T-helper 2 cell treated with Interferon-gamma antibody and Interleukin-4, amounts not matched to agents 5 μg/mL and 100 μg/mL, for 36 hours (primary cell): ENCODE measurements at places on chromosomes 13 and 19.

DNA sequence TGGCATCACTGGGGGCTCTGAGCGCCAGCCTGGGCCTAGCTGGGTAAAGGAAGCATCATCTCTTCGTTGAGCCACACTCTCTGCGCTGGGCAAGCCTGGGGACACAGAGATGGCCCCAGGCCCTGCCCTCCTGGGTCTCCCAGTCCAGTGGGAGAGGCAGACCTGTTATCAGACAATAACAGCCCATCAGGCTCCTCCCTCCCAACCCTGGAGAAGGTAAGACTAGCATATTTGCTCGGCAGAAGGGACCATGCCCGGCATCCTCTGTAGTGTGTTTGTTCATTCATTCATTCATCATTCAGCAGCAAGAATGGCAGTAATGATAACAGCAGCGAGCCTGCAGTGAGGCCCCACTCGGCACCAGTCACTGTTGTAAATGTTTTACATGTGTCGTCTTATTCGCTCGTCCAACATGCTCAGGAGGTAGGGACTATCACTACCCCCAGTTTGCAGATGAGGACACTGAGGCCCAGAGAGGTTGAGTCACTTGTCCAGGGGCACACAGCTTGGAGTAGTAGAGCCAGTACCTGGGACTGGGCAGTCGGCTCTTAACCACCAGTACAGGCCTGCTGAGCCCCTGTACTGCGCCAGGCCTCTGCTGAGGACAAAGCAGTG, 33.2 kb downstream of the PAK4 start:
- DNase-seq, result no peak

- DNase-seq, result no peak
Measured at GRCh38 chr13:99878921-99879610, 92.5 kb downstream of the ZIC5 start.

GRCh38 chr13:51942189-51942588, 69.1 kb downstream of the ATP7B start:
- DNase-seq, result no peak

- no peak for DNase-seq
Measured at GRCh38 chr19:51815043-51815442, 20.1 kb downstream of the FPR3 start.

DNA sequence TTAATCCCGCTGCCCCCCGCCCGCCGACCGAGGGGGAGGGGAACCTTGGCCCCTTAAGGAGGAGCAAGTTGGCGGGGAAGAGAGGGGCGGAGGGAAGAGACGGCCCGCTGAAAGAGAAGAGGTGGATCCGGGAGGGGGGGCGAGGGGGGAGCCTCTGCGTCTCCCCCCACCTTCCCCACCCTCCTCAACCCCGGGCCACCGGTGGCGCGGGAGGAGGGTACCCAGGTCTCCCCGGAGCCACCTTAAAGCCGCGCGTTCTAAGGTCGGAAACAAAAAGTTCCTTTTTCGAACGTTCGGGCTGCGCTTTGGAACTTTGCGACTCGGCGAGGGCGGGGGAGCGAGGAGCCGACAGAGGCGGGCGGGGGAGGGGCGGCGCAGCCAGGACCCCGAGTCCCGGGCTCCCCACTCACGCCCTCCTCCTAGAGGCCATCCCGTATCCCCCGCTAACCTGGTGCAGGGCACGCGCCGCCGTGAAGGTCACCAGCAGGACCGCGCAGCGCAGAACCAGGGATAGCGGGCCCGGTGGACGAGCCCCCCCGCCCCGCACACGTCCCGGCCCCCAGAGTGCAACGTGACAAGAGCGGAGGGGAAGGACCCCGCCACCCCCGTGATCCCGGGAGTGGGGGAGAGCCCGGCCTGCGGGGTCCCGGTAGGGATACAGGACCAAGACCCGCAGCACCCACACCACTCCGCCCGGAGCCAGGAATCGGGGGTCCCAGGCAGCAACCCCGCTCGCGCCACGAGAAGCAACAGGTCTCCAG, 659 bp downstream of the ERF start:
- peak; percentile 70 for DNase-seq

DNA sequence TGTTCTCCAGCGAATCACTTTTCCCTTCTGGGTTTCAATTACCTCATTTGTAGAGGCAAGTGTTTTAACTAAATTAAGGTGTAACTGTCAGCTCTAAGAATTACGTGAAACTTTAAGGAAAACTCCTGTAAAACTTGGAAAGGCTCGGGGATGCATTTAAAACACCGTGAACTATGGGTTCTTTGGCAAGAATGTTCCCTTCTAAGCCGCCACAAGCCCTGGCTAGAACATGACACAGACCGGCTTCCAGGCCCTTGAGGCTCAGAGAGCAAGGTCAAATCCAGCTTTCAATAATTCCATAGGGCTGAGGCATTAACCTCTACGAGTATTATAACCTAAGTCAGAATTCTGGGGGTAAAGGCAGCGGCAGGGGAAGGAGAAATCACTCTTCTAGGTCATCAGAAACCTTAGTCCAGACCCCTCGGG, 685 bp downstream of the VWA8 start:
- no peak for DNase-seq

DNA sequence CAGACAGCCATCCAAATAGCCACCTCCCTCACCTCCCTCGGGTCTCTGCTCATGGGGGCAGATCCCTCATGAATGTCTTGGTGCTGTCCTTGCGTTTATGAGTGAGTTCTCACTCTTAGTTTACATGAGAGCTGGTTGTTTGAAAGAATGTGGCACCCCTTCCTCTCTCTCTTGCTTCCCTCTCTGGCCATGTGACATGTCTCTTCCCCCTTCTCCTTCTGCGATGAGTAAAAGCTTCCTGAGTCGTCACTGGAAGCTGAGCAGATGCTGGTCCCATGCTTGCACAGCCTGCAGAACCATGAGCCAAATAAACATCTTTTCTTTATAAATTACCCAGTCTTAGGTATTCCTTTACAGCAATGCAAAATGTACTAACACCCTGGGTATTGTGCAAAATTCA, 208.7 kb downstream of the LACC1 start:
- DNase-seq, result no peak

DNA sequence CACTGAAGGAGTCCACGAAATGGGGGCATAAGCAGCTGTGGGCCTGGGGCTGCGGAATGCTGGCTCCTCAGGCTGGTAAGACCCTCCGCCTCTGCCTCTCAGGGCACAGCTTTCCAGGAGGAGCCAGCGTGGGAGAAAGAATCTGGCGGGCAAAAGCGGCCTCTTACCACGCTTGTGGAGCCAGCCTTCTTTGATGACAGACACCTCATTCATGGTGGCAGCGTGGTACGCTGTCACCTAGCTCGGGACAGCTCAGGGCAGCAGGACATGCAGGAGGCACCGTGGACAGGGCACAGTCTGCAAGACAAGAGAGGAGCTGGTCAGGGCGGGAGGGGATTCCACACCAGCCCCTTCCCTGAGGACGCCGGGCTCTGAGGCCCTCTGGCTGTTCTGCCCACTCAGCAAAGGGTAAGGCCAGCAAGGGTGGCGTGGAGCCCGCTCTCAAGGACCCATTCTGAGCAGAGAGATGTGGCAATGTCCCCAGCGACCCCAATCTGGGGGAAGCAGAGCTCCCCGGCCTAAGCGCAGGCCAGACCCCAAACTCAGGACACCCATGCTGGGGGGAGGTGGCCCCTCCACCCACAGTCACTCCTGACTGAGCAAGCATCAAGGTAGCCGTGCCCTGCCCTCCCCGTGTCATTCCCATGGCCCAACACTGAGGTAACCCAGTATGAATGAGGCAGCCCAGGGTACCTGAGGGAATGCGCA, 19.9 kb downstream of the AKT2 start:
- DNase-seq, result no peak

GRCh38 chr13:94849254-94849653, 136.9 kb upstream of the SOX21 start:
- DNase-seq, result no peak

GRCh38 chr13:113786262-113786841, 27.3 kb downstream of the TMEM255B start:
- DNase-seq, result no peak

DNA sequence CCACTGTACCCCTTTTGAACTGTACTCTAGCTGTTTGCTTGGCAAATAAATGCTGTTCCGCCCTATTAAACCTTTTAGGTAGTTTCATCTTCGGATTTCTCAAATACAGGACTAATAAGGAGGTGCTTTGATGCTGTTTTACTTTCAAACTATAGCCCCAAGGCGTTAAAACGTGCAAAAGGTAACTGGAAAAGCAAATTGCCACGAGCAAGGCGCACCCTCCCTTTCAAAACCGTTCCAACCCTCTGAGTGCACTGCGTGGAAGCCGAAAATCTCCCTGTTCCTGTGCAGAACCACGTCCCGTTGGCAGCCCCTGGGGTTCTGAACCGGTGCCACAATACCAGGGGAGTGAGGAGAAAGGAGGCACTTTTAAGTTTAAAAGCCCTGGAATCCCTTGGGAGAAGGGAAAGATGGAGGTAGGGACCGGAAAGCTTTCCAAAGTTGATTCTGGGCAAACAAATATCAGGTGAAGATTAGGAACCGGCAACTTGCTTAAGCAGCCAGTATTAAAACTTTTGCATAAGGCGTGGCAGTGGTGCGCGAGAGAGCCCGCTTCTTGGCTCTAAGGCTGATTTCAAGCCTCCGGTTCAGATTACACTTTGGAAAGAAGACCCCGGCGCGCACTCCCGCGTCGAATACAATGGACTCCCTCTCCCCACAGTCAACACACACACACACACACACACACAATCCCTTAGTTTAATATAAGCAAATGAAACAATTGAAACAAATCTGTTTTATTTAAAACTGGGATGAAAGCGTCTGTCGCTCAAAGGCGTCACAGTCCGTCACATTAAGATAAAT, 9.5 kb downstream of the POU4F1 start:
- no peak for DNase-seq

DNA sequence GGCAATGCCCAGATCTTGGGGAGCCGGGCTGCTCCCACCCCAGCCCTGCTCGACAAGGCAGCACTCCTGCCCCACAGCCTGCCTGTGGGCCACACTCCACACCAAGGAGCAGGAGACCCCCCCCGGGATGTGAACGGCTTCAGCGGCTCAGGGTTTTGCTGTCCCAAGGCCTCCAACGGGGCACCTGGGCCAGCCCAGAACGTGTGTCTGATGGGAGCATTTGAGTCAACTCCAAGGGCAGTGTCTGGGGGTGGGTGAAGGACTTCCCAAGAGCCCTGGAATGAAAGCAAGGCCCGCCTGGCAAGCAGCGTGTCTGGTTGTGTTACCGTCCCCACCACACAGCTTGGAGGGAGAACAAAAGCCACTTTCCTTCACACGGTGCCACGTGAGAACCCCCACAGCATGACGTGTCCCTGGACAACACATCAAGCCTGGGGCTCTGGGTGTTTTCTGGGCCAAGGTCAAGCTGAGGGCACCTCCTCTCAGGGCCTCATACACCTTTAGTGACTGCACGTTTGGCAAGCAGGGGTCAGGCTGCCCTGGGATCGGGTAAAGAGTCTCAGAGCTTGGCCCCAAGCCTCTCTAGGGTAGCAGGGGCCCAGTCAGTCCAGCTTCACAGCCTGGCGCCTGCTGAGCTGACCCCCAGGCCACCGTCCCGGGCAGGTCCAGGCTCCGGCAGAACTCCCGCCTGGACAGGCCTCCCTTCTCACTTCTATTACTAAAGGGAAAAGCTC, 6.0 kb downstream of the C13orf46 start:
- no peak for DNase-seq

DNA sequence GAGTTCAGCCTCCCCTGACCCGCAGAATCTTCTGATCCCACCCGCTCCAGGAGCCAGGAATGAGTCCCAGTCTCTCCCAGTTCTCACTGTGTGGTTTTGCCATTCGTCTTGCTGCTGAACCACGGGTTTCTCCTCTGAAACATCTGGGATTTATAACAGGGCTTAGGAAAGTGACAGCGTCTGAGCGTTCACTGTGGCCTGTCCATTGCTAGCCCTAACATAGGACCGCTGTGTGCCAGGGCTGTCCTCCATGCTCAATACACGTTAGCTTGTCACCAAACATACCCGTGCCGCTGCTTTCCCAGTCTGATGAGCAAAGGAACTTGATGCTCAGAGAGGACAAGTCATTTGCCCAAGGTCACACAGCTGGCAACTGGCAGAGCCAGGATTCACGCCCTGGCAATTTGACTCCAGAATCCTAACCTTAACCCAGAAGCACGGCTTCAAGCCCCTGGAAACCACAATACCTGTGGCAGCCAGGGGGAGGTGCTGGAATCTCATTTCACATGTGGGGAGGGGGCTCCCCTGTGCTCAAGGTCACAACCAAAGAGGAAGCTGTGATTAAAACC, 1.1 kb upstream of the APOE start:
- DNase-seq, result no peak

GRCh38 chr13:52954838-52955237, 73.8 kb upstream of the OLFM4 start:
- DNase-seq, result no peak

GRCh38 chr13:35478271-35479037, 2.0 kb upstream of the MAB21L1 start:
- DNase-seq, result no peak

GRCh38 chr13:21435687-21436151, 23.4 kb downstream of the ZDHHC20 start:
- DNase-seq, result peak; percentile 56

DNA sequence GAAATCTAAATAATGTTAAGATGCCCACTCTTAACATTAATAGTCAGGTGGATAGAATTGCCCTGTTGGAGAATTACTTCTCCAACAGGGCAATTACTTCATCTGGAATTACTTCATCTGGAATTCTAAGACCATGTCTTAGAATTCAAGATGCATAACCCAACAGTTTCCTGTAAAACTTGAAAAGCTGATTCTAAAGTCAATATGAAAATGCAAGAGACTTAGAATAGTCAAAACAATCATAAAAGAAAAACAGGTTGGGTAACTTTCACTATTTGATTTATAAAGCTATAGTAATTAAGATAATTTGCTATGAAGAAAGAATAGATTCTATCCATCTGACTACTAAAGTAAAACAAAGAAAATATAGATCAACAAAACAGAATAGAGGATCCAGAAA, 75.2 kb downstream of the ABCC4 start:
- DNase-seq, result no peak

DNA sequence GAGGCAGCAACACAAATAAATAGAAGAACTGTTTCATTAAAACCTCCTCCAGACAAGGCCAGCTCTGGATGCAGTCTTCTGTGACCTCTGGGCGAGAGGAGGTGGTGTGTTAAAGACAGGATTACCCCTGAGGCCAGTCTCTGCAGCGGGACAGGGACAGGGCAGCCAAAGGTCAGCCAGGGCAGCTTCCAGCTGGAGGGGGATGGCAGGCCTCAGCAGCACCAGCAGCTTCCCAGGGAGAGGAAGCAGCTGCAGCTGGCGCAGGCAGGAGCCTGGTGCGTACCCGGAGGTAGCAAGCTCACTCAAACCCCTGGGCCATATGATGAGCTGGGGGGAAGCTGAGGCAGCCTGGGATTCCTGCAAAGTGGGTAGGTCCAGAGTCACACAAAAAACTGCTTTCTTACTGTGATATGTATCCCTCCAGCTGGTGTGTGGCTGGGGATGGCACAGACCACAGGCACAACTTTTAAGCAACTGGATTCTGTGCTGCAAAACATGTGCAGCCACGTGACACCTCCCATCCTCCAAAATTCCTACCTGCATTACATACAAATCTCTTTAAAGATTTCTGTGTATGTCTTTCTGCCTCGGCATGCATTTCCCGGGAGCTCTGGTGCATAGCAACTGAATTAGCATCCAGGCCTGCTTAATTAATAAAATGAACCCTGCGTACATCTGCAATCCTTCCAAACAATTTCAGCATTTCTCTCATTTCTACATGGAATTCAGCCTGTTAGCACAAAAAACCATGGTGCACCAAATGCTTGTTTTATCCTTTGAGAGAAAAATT, 238.3 kb upstream of the MAB21L1 start:
- no peak for DNase-seq
